ENCODE measurements at places on chromosomes 6 and 20. TPM values are rescaled to one million over a fixed set of nuclear protein-coding genes. Genes with fewer than 3 reads are reported as not detected.

Gene HUS1B
- total RNA-seq, result 0.20 TPM

Gene CLIC5
- not detected for total RNA-seq

Gene DOK5
- not detected for total RNA-seq

Gene CST4
- not detected for total RNA-seq

Gene KIF13A
- 20.1 TPM for total RNA-seq

Gene PSMB8
- 19.1 TPM for total RNA-seq

Gene SRPK1
- total RNA-seq, result 20.8 TPM

Gene SALL4
- 1.3 TPM for total RNA-seq

Gene PROKR2
- total RNA-seq, result not detected

Gene SOX18
- total RNA-seq, result 2.8 TPM

Gene ALDH8A1
- not detected for total RNA-seq

Gene DLK2
- 5.1 TPM for total RNA-seq

Gene GMPR
- 0.61 TPM for total RNA-seq

Gene DZANK1
- total RNA-seq, result 2.8 TPM

Gene NOX3
- total RNA-seq, result not detected

Gene FLRT3
- total RNA-seq, result 1.8 TPM

Gene SFTA2
- not detected for total RNA-seq

Gene FKBP1A
- total RNA-seq, result 522 TPM

Gene TXLNB
- not detected for total RNA-seq

Gene BPIFB1
- not detected for total RNA-seq

Gene GRIK2
- total RNA-seq, result 0.28 TPM

All from A549 treated with RU486 at 1 μM for 4 hours (cell line).